Stimulated activated CD4-positive, alpha-beta T cell treated with anti-CD3 and anti-CD28 coated beads, TNF-alpha, amount 100 ng/mL, for 48 hours (primary cell): ENCODE measurements at places on chromosomes 5 and 9.

GRCh38 chr5:119354537-119355243 is 1.1 kb upstream of the TNFAIP8 start:
- DNase-seq: no peak

- DNase-seq: no peak
Measured at GRCh38 chr5:30100148-30100713, 1093.3 kb upstream of the CDH6 start.

- no peak for DNase-seq
Measured at GRCh38 chr9:101448680-101449070, 13.1 kb upstream of the ALDOB start.

DNA sequence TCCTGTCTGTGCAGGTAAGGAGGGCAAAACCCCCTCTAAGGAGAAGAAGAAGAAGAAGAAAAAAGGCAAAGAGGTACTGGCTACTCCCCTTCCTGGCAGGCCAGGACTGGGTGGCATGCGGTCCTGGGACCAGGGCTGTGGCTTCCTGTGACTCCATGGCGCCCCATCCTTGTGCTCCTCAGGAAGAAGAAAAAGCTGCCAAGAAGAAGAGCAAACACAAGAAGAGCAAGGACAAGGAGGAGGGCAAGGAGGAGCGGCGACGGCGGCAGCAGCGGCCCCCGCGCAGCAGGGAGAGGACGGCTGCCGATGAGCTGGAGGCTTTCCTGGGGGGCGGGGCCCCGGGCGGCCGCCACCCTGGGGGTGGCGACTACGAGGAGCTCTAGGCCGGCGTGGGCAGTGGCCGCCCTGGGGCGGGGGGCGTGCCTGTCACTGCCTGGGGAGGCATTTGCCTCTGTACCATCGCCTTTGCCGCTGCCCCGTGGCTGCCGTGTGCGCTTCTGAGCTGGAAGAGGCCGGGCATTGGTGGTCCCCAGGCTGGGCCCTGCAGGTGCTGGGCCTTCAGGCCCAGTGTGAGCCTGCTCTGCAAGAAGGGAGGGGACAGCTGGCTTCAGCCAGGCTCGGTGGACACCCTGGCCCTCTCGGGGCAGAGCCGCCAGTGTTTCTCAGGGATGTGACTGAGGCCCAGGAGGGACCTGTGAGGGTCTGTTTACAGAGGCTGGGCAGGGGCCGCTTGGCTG is 2.0 kb upstream of the AJM1 start:
- no peak for DNase-seq

- DNase-seq: no peak
Measured at GRCh38 chr9:136844761-136845464, 2.6 kb downstream of the AJM1 start.
